ENCODE measurements at places on chromosomes 5 and 9.

GRCh38 chr5:75214928-75215327 lies 21.8 kb downstream of the ANKRD31 start:
- no peak for DNase-seq

- DNase-seq, result no peak
Measured at GRCh38 chr5:80182809-80183580, 72.9 kb downstream of the SERINC5 start.

- no peak for DNase-seq
Measured at GRCh38 chr5:135324160-135324559, 74.9 kb downstream of the MACROH2A1 start.

DNA sequence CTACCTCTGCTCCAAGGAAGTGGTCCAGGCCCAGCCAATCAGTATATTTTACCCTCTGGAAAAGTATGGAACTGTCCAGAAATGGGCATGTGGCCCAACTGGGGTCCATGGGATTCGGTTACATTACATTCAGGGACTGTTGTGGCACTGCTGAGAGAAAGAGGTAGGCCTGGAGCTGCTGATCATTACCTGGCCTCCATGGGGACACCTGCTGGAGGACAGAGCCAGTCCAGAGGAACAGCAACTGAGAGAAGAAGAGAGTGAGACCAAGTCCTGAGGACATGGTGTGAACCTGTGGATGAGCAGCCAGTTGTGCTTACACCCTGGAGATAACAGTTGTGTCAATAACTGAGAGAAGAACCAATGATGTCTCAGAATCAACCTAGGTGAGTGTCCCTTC lies 48.2 kb downstream of the HMHB1 start:
- no peak for DNase-seq

GRCh38 chr5:56095579-56096102 lies 100.9 kb upstream of the IL6ST start:
- no peak for DNase-seq

GRCh38 chr5:15610216-15610615 lies 110.2 kb downstream of the FBXL7 start:
- no peak for DNase-seq

- no peak for DNase-seq
Measured at GRCh38 chr5:40258222-40258621, 421.5 kb upstream of the PTGER4 start.

- no peak for DNase-seq
Measured at GRCh38 chr9:125844611-125845010, 97.4 kb downstream of the PBX3 start.

DNA sequence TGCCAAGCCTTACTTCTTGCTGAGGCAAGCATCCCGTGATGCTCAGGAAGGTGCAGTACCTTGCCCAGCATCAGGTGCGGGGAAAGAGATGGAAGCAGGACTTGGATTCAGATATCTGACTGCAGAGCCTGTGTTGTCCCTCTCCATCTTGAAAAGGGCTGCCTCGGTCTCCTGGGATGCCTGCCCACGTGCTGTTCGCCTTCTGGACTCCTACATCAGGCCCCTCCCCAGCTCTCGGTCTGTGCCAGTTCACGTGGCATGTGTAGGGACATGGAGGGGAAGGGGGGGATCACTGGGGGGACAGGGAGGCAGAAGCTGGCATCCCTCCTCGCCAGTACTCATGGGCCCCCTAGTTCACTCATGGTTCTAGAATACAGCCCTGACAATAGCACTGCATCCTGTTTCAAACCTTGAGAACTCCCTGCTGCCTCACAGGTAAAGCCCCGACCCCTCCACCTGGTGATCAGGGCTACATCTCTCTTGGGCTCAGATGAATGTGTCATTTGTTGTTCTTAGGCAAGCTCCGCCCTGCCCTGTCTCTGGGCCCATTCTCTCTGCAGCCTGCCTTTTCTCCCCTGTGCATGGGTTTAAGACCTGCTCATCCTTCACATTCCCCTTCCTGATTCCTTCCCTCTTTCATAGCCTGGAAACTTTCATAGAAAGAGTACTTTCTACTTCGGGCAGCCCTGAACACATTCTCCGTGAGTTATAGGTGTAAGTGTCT lies 38.9 kb upstream of the SLC25A51 start:
- no peak for DNase-seq

DNA sequence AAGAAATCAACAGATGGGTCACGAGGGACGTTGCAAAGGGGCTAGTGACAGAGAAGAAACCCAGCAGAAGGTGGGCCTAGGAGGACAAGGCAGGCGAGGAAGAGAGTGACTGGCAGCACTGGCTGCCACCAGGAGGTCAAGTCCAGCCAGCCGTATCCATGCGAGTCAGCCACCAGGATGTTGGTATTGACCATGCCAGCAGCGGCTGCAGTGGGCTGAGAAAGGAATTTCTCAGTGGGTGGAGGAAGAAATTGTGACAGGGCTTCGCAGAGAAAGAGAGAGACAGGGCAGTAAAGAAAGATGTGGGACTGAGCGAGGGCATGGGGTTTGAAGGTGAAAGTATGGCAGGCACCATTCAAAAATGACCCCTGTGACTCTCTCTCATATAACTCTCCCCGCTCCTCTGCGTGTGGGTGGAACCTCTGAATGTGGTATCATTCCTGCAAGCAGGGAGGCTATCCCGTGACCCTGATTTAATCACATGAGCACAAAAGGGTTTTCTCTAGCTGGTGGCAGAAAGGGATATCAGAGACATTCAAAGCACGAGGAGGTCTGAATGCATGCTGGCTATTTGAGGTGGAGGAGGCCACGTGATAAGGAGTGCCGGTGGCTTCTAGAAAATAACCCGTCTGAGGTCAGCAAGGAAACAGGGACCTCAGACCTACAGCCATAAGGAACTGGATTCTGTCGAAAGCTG lies 45.4 kb upstream of the FBXW11 start:
- no peak for DNase-seq

Data from tongue (tissue), 3 donors.